Hepatocyte (in vitro differentiated cells): ENCODE measurements at places on chromosomes 16 and 17. TPM values are rescaled to one million over a fixed set of nuclear protein-coding genes. Genes with fewer than 3 reads are reported as not detected.

Gene SLFN12
- 2.7 and 3.1 TPM in 2 replicates for polyA plus RNA-seq

Gene MYL4
- polyA plus RNA-seq, result 28.6 and 28.7 TPM in 2 replicates

Gene KRT28
- not detected in 2 replicates for polyA plus RNA-seq

Gene MPO
- not detected in 2 replicates for polyA plus RNA-seq

Gene ATP2C2
- polyA plus RNA-seq, result 6.8 and 7.2 TPM in 2 replicates
